ENCODE measurements at places on chromosomes 4 and X.

GRCh38 chr4:32789026-32789608 is 2068.9 kb downstream of the PCDH7 start:
- no peak for DNase-seq

DNA sequence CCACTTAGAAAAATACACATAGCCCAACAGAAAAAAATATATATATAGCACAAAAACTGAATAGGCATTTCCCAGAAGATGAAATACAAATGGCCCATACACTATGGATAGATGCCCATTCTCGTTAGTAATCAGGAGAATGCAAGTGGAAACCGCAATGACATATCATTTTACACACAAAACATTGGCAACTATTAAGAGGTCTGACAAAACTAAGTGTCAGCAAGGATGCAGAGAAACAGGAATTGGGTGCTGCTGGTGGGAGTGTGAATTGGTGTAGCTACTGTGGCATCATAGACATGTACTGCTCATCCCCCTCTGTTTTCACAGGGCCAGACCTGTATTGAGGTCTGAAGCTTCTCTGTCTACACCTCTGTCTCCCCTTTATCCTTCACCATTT is 320.0 kb downstream of the IDS start:
- no peak for DNase-seq

DNA sequence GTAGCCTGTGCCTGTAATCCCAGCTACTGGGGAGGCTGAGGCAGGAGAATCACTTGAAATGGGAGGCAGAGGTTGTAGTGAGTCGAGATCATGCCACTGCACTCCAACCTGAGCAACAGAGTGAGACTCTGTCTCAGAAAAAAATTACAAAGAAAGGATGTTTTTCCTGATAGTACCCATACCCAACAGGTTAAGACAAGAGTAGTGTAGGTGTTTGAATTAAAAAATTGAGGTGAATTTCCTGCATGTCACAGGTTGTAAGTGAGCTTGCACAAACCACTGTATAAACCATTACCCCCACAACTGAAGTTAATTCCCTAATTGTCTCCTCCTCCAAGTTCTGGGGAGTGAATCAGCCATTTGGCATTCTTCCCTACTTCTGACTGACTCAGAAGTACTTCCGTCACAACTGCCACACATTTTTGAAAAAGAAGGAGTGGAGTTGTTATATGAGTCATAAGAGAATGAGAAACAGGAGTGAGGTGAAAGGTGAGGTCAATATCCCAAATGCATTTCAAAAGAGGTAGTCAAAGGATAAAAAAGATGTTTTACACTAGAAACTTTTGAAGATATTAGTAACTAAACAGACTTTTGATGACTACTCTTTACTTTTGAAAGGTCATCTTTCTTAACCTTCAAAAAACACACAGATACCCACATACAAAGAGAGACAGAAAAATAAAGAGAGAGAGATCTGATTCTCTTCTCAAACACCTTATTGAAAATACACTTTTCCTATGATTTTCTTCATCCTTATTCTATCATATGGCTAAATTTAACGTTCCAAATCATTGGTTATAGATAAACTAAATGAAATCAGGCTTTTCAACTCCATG is 134.5 kb downstream of the BTC start:
- DNase-seq = no peak

DNA sequence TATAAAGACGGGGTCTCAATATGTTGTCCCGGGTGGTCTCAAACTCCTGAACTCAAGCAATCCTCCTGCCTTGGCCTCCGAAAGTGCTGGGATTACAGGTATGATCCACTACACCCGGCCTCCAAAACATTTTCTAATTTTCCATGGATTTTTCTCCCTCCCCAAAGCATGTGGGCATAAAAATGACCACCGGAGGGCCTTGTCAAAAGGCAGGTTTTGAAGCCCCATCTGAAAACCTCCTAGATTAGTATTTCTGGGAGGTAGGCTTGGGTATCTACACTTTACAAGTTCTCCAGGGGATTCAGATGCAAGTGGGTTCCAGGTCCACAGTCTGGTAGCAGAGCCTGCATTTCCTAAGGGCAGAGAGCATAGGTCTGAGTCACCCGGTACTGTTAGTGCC is 1.4 kb upstream of the GPR173 start:
- DNase-seq = no peak

DNA sequence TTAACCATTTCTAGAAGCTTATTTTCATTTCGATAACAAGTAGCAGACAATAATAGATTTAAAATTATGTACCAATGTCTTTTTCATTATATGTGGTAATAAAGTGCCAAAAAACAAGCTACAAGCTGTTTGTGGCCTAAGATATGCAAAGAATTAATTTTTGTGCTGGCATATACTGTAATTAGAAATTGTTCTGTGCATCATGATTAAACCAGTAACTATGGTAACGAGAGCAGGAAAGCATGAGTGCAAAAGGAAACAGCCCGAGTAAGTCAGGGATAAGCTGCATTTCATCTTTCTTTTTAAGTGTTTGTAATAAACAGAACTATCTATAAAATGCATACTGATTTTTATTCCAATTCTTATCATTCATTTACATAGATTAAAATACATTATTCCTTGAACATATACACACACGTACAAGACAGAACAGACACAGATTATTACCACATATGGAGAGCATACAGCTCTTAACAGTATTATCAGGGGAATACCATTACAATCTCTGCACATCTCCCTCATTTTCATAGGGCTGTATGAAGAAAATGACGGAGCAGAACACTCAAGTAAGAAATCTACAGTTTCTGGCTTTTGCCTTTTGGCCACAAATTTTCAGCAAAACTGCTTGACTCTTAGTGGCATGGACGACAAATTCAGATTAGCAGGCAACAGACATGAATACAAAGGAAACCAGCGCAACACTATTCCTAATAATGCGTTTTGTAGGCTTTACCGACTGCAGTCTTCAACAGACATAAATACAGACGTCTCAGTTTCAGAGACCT is 121.3 kb upstream of the WDR17 start:
- DNase-seq = no peak

- DNase-seq = no peak
Observed at GRCh38 chr4:4641254-4641653, 99.4 kb upstream of the STX18 start.

GRCh38 chrX:13936521-13937225 is 93.0 kb downstream of the GEMIN8 start:
- DNase-seq = no peak

DNA sequence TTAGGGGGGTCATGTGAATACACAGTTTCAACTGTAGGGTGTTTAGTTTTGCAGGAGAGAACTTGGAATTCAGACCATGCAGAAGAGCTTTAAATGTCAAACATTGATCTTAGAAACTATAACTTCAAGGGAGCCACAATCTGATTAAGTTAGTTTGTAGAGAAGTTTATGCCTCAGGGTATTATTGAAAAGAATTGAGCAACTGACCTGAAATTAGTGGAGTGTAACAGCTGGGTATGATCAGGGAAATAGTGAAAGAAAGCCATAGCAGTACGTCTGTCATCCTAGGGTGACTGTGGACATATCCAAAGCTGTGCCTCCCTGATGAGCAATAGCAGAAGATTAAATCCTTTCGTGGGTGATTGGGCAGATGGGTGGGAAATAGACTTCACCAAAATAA is 63.8 kb downstream of the FAM47B start:
- no peak for DNase-seq

DNA sequence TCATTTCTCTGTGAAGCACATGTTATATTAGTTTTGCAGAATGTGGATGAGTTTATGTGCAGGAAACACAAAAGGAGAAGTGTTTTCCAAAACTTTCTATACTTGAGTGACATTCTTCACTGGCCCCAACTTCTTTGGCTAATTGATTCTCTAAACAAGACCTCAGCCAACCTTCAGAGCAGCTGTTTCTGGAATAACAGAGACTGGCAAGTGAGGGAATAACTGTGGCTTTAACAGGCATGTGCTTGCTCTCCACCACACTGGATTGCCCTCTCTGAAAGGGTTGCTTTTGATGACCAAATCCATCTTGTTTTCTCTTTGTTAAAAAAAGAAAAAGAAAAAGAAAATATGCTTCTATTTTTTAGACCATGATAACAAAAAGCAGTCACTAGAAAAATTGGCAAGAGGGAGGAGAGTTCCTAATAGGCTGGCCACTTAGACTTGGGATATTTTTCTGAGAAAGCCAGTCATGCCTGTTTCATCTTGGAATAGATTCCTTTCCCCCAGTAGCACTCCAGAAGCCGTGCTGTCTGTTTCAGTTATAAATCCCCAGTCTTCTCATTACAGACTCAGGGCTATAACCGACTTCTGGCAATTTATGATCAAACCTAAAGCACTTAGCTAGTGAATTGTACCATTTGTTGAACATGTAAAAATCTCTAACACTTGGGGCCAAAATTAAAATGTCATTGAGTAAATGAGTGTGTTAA is 295.0 kb upstream of the NR3C2 start:
- no peak for DNase-seq

- no peak for DNase-seq
Observed at GRCh38 chr4:55617587-55618197, 18.4 kb downstream of the NMU start.

DNA sequence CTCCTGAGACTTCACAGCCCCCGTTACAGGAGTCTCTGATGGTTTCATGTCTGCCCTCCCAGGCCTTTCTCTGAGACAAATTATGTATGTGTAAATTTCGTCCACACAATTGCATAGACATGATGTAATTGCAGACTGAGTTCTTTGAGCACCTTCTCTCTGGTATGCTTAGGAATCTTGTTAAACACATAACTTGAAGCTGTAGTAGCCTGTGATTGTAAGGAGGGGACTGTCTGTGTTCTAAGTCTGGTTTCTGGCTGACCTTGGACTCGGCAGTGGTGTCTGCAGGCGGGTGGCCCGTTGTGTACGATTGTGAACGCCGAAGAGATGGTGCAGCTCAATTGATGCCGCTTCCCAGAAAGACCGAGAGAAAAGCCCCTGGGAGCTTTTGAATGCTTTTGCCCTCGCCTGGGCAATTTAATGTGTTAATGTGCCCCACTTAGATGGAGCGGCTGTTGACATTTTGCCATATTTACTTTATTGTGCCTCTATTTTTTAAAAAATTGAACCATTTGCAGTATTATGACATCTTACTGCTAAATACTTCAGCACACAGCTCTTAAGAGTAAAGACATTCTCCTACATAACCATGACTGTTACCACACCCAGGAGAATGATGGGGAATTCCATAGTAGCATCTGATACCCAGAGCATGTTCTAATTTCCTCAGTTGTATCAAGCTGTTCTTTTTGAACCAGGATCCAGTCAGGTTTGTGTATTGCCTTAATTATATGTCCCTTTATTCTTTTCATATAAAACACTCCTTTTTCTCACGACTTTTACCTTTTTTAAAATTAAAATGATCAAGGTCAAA is 58.4 kb upstream of the TADA2B start:
- DNase-seq = no peak

DNA sequence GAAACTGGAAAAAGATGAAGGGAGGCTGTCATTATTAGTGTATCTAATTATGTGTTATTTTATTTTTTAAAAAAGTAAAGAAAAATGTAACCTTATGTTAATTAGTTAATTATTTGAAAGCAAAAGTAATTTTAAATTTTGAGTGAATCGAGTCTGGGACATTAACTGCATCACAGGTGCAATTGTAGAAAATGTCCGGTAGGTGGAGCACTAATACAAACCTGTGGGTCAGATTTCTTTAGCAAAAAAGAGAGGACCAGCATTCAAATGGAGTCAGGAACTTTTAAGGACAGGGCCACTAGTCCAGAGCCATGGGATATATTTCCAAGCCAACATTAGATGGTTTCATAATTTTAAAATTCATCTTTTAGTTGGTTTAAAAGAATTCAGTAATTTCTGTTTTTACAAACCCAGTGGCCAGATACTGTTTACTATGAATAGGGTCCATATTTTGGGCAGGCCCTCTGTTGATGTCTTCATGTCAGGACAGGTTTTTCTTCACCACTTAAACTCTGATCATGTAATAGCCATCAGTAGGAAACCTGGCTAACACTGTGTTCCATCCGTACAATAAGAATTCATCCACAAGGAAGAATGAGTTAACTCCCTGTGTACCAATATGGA is 27.2 kb downstream of the BST1 start:
- peak; percentile 12 for DNase-seq
